Choroid plexus epithelial cell (primary cell): ENCODE measurements at places on chromosomes 11 and 22.

DNA sequence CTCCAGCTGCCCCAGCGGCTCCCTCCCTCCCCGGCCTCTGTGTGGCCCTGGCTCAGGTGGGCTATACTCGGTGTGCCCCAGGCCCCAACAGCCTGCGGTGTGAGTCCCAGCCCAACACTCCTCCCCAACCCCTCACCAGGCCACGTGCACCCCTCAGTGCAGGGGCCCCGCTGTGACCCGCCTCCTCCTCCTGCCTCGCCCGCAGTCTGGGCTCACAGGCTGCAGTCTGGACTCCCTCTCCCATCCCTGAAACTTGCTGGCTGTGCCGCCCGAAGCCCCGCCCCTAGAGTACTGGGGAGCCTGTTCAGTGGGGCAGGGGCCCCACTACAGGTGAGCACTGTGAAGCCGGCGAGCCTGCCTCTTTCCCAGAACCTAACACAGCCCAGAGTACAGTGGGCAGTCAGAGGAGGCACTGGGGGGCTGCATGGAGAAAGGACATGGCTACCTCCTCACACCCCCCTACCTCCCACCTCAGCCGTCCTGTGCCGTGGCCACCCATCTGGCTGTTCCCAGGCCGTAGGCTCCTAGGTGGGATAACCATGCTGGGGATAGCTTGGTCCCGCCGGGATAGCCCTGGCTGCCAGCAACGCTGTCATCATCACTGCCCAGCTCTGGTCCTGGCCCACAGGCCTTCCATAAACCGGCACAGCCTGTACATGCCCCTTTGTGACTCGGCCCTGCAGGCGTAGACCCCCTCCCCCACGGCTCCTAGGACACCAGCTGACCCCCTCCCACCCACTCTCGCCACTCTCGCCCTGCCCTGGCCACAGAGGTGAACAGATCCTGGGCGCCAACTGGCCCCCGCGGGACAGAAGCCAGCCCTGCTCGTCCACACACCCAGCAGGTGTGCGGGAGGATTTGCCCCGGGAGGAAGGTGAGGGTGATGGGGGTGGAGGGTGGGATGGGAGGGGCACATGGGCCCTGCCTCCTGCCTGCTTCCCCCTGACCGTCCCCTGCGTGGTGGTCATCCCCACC, 29.7 kb downstream of the CELSR1 start:
- no peak for DNase-seq

DNA sequence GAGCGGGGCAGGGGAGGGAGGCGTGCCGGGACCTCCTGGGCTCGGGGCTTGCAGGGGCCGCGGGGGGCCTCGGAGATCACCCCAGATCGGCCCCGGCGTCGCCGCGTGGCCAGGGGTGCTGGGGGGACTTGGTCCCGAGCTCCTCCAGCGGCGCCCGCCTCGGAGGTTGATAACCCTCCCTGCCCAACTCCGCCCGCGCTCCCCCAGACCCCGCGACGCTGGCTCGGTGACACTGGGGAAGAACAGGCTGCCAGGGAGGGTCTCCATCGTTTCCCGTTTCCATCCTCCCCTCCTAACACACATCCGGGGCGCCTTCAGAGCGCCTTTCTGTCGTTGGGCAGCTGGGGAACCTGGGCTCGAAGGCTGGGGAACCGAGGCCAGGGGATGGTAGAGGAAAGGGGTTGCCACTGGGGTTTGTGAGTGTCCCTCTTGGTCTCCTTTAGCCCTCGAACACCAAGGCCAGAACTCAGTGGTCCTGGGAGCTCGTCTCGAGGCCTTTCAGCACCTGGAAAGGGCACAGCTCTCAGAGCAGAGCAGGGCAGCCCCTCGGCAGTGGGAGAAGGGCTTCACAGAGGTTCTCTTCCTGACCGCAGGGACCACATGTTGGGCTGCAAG, 431 bp downstream of the SLC37A2 start:
- DNase-seq = no peak

- no peak for DNase-seq
Observed at GRCh38 chr11:45554230-45554967, 111.0 kb downstream of the CHST1 start.

DNA sequence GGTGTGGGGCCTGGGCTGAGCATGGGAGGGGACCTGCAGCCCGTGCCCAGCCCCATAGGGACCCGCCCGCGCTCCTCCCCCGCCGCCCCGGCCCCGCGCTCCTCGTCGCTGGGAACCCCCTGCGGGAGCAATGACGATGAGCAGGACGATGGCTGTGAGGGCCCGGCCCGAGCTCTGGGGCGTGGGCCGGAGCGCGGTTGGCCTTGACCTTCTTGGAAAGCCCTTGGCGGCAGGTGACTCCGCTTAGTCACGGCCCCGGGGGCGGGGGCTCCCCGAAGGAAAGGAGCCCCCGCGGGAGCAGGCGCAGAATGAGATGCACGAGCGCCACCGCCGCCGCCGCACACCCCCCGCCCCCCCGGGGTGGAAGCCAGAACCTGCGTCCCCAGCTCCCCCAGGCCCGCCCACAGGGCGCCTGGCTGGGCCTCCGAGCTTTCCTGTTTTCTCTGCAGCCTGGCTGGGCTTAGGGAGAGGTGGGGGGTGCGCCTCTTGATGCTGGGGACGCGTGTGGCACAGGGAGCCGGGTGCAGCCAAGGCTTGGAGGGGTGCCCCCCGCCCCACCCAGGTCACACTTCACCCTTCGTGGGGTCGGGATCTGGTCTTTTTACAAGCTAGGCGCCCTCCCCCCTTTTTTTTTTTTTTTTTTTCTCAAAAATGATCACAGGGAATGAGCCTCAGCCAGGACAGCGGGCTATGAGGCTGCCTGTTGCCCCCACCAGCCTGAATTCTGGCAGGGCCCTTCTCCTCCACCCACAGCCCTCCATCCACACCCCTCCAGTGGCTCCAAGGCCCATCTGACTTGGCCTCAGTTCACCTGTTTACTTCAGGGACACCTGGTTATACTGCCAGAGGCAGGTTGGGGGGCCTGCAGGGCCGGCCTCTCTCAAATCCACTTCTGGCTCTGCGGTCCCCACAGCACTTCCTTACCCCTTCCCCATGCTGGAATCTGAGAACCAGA, 17.9 kb downstream of the CRELD2 start:
- peak; percentile 74 for DNase-seq

DNA sequence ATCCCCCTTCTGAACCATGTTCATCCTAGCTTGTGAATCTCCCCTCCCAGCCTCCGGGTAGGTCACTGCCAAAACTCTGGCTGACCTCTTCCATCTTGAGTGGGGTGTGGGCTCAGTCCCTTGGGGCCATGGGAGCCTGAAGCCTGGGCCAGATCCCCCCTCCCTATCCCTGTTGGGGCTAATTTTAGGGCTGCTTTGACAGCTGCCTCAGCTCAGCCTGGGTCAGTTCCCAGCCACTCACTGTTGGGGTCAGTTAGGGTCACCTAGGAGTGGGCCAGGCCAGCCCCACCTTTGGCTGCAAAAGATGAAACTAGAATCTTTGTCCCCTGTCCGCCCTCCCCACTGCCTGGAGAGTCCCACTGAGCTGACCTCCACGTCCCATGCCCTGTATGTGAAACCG, 29.8 kb upstream of the P2RY2 start:
- DNase-seq = no peak

DNA sequence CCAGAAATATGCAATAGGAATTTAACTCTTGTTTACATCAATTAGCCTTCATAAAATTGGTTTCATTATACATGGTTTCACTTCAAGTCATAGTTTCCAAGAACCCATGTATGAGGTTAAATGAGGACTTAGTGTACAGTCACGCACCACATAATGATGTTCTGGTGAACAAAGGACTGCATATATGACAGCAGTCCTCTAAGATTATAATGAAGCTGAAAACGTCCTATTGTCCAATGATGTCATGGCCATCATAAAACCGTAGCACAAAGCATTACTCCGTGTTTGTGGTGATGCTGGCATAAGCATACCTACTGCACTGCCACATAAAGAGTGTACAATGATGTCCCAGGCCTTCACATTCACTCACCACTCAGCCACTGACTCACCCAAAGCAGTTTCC, 31.1 kb downstream of the SMCO4 start:
- no peak for DNase-seq

GRCh38 chr11:124915541-124916369, 3.3 kb upstream of the HEPN1 start:
- DNase-seq = peak; percentile 54

- DNase-seq = peak; percentile 95
Observed at GRCh38 chr11:86990515-86990914, 35.3 kb upstream of the FZD4 start.

- peak; percentile 28 for DNase-seq
Observed at GRCh38 chr11:70005107-70005818, 72.9 kb upstream of the ANO1 start.

- peak; percentile 73 for DNase-seq
Observed at GRCh38 chr22:45413368-45414211, at the start of the genes RIBC2 and SMC1B. Gene RIBC2, plus strand, starts transcription at chr22:45413693. Its CDS starts 194 bp downstream, at chr22:45413887. Gene SMC1B, minus strand, starts transcription at chr22:45413599. Its CDS starts 32 bp downstream, at chr22:45413567.

DNA sequence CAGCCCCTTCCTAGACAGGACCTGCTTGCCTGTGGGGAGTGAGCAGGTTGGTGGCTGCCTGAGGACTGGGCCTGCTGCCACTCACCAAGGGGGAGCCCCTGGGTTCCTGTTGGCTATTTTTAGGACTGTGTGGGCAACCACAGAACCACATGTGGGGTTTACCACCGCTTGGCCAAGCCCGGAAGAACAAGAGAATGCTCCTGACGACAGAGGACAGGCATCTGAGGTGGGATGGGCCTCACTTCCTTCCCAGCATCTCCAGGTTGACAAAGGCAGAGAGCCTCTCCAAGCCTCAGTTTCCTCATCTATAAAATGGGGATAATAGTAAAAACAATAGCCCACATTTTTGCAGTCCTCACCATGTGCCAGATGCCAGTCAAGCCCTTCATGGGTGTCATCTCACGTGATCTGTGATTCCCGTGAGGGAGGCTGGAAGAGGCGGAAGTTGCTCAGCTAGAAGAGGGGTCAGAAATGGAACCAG, 43.6 kb downstream of the LRRC32 start:
- peak; percentile 38 for DNase-seq

DNA sequence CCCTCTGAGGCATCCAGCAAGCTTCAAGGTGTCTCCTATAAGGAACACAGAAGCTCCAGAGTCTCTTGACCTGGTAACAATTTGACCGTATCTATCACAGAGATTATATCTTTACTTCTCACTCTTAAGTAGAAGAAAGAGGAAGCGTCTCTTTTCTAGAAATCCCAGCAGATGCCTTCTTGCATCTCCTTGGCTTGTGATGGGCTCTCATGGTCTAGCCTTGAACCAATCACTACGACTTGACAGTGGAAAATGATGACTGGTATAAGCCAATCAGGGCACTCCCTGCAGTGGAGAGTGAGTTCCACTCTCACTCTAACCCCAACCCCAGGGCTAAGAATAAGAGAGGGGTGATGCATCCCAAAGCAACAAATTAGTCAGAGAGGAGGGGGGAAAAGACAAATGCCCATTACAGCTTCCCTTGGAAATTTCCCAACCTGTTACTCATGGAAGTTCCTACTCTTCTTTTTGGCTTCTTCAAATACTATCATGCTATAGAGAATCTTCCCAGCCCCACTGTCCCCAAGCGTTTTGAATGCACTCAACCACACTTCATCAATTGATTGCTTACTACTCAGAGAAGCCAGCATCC, 293.5 kb downstream of the MN1 start:
- no peak for DNase-seq

DNA sequence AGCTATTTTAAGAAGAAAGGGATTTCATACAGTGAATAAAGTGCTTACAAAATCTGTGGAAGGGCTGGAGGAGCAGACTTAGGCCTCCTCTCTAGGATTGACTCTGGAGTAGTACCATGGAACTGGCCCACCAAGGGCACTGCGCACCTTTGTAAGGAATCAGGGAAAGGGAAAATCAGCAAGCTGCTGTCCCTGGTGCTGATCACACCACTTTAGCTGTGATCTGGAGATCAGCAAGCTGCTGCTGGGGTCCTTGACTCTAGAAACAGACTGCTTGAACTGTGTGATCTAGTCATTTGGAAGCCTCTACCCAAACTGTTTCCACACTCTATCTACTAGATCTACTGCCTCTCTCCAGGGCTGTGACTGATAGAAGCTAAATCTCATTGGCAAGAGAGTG, 18.4 kb upstream of the TECTA start:
- peak; percentile 22 for DNase-seq

DNA sequence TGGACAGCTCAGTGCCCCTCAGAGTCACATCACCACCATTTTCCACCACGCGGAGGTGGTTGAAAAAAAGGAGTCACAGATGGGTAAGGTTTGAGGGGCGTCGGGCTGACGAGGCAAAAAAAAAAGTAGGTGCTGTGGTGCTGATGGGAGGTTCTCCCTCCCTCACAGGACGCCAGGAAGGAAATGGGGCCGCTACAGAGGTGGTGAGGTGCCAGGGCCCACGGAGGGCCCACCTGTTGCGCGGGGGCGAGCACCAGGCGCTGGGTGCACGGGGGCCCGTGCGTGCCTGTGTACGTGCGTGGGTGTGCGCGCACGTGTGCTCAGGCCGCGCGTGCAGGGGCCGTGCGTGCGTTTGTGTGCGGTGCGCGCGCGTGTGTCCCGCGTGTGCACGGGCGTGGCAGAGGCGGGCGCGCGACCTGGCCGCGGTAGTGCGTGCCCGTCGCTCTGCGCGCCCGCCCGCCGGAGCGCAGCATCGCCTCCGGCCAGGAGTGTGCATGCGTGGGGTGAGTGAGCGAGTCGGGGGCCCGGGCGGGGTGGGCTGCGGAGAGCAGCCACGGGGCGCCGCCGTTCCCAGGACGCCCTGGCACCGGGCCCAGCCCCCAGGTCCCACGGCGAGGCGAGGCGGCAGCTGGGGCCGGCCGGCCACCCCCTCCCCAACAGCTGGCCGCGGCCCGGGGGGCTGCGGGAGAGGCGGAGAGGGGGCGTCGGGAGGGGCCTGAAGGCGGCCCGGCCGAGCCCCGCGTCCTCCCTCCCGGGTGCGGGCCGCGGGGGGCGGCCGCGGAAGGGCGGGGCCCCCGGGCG, 2.8 kb downstream of the PDGFB start:
- no peak for DNase-seq

GRCh38 chr11:117921456-117921855, 7.7 kb downstream of the TMPRSS13 start:
- no peak for DNase-seq

GRCh38 chr11:68436985-68437926, 23.3 kb upstream of the PPP6R3 start:
- peak; percentile 73 for DNase-seq
